ENCODE measurements at places on chromosomes 2 and 18.

DNA sequence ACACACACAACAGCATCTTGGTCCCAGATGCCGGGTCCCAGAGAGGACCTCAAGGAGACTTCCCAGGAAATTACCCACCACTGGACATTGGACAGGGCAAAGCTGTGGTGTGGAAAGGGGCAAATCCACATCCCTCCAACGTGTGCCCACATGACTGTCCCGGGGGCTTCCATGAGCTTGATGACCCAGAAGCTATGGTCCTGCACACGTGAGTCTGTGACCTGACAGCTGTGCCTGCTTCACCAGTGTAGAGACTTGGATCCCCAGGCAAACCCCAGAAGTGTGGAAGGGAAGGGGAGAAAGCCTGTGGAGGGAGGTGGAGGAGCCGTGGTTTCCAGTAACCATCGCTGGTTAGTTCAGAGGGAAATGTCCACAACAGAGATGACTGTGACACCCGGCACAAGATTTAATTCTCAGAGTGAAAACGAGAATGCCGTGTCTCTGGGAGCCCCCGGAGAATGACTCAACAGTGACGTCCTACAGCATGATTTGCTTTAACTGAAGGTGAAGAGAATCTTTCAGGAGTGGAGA is 19.1 kb upstream of the GPR55 start:
- no peak for DNase-seq

- DNase-seq = no peak
Measured at GRCh38 chr2:234462218-234462992, 34.5 kb downstream of the ARL4C start.

DNA sequence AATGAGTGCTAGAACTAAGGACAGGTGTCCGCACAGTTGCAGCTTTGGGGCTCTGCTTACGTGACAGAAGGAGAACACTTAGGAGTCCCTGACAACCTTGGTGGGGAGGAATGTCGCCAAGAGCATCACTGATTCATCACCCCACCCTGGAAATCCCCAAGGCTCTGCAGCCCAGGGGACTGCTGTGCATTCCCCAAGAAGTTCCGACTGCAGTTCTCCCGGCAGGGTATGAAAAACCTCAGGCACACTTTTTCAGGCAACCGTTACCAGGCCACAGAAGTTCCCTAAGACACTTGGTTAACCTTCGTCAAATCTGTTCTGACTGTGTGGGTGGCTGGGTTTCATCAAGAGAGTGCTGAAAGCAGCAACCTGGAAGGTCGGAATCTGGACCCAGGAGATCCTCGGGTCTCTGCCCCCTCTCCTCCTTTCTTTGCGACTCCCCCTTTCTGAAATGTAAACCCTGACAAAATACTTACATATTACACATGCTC is 192.1 kb upstream of the CXCR4 start:
- no peak for DNase-seq

- no peak for DNase-seq
Measured at GRCh38 chr2:4995466-4995865, 696.7 kb upstream of the SOX11 start.

- no peak for DNase-seq
Measured at GRCh38 chr2:56372071-56372656, 188.4 kb downstream of the CCDC85A start.

GRCh38 chr2:39094717-39095363 is 26.0 kb downstream of the SOS1 start:
- no peak for DNase-seq

- no peak for DNase-seq
Measured at GRCh38 chr18:48815581-48816324, 135.0 kb downstream of the SMAD7 start.

- DNase-seq = peak; percentile 55
Measured at GRCh38 chr2:29009711-29010677, 28.9 kb downstream of the TOGARAM2 start.

GRCh38 chr18:61608316-61608715 is 275.1 kb downstream of the CDH20 start:
- no peak for DNase-seq

- DNase-seq = no peak
Measured at GRCh38 chr2:168355121-168355520, 101.0 kb upstream of the CERS6 start.

DNA sequence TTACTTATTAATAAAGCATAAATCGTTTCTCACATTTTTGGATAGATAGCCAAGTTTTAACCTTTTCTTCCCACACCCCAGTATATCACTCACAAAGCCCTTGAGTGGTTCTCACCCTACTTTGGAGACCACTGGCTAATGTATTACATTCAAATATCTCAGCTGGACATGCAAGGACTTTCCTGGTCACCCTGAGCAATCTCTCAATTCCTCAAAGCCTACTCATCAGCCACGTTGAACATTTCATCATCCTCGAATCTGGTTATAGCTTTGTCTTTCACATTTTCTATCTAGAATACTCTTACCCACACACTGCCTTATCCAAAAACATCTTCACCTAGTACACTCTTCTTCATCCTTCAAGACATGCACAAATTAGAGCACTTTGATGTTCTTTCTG is 71.1 kb upstream of the MAPRE2 start:
- no peak for DNase-seq

- DNase-seq = no peak
Measured at GRCh38 chr2:103448495-103448894, 686.7 kb downstream of the TMEM182 start.
